ENCODE measurements at places on chromosomes 4 and X.

DNA sequence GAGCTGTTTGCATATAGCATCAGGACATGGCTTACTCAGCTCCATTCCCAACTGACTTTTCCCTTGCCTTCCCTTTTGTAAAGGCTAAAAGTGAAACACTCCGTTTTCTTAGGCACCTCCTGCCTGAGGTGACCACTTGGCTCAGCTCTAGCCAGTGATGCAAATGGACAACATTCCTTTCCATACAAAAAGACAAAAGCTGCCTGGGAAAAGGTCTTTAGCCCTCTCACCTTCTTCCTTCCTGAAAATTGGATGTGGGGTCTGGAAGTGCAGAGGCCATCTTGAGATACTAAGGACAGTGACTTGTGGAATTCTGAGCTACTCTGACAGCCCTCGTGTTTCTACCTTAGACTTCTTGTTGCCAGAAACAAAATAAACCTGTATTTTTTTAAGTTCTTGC, 27.7 kb upstream of the SFRP2 start:
- DNase-seq = no peak

DNA sequence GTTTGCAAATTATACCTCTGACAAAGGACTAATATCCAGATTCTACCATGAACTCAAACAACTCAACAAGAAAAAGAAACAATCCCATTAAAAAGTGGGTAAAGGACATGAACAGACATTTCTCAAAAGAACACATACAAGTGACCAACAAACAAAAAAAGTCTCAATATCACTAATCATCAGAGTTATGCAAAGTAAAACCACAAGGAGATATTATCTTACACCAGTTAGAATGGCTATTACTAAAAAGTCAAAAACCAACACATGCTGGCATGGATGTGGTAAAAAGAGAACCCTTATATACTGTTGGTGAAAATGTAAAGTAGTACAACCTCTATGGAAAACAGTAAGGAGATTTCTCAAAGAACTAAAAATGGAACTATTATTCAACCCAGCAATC, 234.4 kb downstream of the NKX6-1 start:
- no peak for DNase-seq

- no peak for DNase-seq
Observed at GRCh38 chr4:155950461-155950860, 3.2 kb downstream of the CTSO start.

DNA sequence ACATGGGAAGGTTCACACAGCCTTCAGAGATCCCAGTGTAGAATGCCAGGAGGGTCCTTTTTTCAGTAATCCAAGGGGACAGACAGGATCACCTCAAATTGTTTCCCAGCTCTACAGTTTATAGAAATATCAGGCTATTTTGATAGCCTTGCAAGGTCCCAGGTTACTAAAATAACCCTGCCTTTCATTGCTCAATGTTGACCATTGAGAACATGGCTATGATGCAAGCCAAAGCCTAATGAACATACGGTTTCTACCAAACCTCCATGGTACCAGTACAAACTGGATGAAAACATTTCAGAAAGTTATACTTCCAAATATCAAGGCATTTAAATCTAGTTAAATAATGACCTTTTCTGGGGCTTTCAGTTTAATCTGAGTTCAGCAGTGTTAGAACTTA, 151.5 kb downstream of the PLS3 start:
- DNase-seq = no peak

- no peak for DNase-seq
Observed at GRCh38 chrX:38183596-38183995, 37.1 kb downstream of the SRPX start.

All from activated CD8-positive, alpha-beta memory T cell treated with anti-CD3 and anti-CD28 coated beads, Interleukin-2, amount 50 U/mL, for 48 hours (primary cell).